ENCODE measurements at places on chromosomes 13 and 19.

GRCh38 chr13:77386880-77387606 is 60.1 kb upstream of the MYCBP2 start:
- no peak for DNase-seq

GRCh38 chr13:32837307-32837972 is 178.8 kb upstream of the KL start:
- DNase-seq: no peak

DNA sequence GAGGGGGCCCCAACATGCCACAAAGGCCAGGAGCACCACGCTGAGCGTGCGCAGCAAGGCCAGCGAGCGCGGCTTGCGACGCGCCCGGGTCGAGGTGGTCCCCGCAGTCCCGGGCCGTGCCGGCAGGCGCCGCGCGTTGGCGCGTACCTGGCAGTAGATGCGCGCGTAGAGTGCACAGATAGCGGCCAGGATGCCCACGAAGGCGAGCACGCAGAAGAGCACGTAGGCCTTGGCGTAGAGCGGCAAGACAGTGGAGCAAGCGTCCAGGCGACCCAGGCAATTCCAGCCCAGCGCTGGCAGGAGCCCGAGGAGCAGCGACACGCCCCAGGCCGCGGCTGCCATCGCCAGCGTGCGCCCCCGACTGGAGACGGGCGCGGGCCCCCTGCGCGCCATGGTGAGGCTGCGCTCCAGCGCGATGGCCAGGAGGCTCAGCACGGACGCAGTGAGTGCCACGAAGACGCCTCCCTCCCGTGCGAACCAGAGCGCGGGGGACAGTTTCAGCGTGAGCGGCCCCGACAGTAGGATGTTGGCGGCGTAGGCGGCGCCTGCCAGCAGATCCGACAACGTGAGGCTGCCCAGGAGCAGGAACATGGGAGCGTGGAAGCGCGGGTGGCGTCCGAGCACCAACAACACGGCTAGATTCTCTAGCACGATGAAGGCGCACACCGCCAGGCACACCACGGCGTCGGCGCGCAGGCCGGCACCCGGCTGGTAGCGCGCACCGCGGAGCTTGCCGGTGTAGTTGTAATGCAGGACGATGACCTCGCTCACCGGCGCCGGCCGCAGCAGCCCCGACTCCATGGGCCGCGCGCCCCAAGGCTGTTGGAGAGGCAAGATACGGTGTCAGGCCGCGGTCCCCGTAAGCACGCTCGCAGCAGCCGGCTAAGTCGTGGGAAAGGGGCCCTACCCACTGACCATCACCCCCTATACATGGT is 2.8 kb downstream of the S1PR5 start:
- DNase-seq: no peak

DNA sequence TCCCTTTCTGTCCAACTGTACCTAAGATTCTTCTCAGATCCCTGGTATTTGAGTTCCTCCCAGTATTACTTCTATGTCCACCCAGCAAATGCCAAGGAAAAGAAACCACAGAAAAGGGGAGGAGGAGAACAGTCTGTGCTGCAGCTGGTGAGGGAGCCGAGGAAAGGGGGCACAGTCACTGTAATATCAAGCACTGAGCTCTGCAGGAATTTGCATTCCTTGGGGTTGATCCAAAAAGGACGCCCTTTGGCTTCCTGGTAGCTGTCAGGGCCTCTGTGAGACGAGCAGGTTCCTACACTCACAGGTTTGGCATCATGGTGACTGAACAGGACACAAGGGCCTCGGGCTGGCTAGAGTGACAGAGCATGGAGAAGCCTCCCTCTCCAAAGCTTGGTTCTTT is 273.4 kb downstream of the NHLRC3 start:
- DNase-seq: no peak

GRCh38 chr13:28618230-28618994 is 40.5 kb upstream of the POMP start:
- no peak for DNase-seq

DNA sequence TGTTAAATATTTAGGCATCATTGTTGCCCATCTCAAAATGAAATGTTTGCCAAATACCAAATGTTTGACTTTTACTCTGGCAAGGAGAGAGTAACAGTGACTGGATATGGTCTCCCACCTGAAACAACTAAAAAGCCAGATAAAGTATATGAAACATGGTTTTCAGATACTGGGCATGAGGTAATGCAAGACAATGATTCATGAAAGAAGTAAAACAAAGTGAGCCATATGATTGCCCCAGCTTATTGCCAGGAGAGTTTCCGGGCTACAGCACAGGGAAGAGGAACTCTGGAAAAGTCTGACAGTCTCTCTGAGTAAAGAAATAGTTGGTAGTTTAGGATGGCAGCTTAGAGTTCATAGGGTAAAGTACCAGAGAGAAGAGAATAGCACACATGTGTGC is 354.6 kb downstream of the DNAJC15 start:
- DNase-seq: no peak
